ENCODE measurements at places on chromosomes 2 and 18. TPM values are rescaled to one million over a fixed set of nuclear protein-coding genes. Genes with fewer than 3 reads are reported as not detected.

TMEM18 gene
- 50.2 TPM for total RNA-seq

PLCL1 gene
- not detected for total RNA-seq

AQP12A gene
- total RNA-seq, result not detected

TEX44 gene
- total RNA-seq, result not detected

ELP2 gene
- 37.6 TPM for total RNA-seq

NT5C1B gene
- total RNA-seq, result not detected

STPG4 gene
- not detected for total RNA-seq

FBXO15 gene
- total RNA-seq, result 0.72 TPM

TNFAIP6 gene
- total RNA-seq, result 1.7 TPM

NEDD4L gene
- total RNA-seq, result 34.3 TPM

MEP1B gene
- total RNA-seq, result 0.07 TPM

HOXD12 gene
- not detected for total RNA-seq
